ENCODE measurements at places on chromosomes 6 and 20. TPM values are rescaled to one million over a fixed set of nuclear protein-coding genes. Genes with fewer than 3 reads are reported as not detected.

- H3K27ac ChIP-seq = no peak overlapping the region
- no peak for DNase-seq
- no peaks in the 10 kb centered on the region for H3K27me3 ChIP-seq
- no peaks in the 10 kb centered on the region for H3K36me3 ChIP-seq
- no peak overlapping the region for H3K4me3 ChIP-seq
Observed at GRCh38 chr6:24440897-24441598, 38.3 kb downstream of the MRS2 start.

DNA sequence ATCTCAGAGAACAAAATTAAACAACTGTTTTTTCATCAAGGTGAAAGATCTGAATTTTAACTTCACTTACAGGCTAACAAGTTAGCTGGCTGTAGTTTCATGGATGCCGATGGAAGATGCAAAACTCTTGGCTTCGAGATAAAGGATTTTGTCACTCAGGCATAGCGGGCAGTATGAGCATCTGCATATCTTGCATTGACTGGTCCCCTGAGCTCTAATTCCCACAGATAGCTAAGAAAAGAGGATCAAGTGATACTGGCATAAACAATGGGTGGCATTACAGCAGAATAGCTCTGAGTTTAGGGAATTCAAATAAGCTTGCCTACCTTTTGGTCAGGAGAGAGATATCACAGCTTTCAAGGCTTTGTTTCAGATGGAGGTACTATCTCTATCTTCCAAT lies 1.8 kb upstream of the CLVS2 start:
- no peak overlapping the region for H3K4me3 ChIP-seq
- DNase-seq = no peak
- no peaks in the 10 kb centered on the region for H3K27me3 ChIP-seq
- no peaks in the 10 kb centered on the region for H3K36me3 ChIP-seq
- H3K4me1 ChIP-seq = no peaks in the 10 kb centered on the region

Gene HTR1E
- total RNA-seq = not detected

Gene PSORS1C2
- not detected for total RNA-seq

- no peak overlapping the region for H3K27ac ChIP-seq
- no peaks in the 10 kb centered on the region for H3K36me3 ChIP-seq
- no peak overlapping the region for H3K4me3 ChIP-seq
Observed at GRCh38 chr6:39558079-39558478, 167.1 kb downstream of the KIF6 start.

Gene GPR6
- not detected for total RNA-seq

All from thyroid gland (tissue), 4 donors.